ENCODE measurements at places on chromosomes 12 and 14.
A peak's percentile ranks its signal among the peaks of the same experiment; 100 is the strongest.

- DNase-seq, result no peak
Observed at GRCh38 chr12:1865284-1865866, 45.0 kb downstream of the LRTM2 start.

- DNase-seq, result no peak
Observed at GRCh38 chr14:48709277-48709785, 876.8 kb downstream of the RPS29 start.

DNA sequence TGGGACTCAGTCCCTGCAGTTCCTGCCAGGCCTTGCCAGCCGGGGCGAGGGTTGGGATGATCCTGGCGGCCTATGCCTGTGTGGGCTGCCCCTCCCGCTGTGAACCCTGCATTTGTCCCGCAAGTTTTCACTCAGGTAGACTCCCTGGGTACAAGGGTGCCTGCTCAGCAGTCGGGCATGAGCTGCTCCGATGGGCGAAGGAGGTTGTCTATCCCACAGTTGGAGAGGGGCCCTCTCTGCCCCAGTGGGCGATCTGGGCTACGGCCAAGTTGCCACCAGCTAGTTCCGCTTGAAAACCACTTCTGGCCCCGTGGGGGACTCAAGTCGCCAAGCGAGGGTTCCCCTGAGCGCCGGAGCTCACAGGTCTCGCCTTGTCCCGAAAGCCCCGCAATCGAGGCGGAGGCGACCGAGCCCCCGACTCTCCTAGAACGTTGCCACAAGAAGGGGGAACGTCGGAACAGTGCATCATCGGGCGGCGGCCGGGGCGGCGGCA is 365 bp upstream of the TPI1 start:
- no peak for DNase-seq

- DNase-seq, result no peak
Observed at GRCh38 chr14:96852823-96853422, 55.7 kb downstream of the VRK1 start.

GRCh38 chr14:96318836-96319235 is 44.3 kb downstream of the ATG2B start:
- no peak for DNase-seq

- DNase-seq, result no peak
Observed at GRCh38 chr12:46493834-46494181, 121.2 kb upstream of the SLC38A2 start.

DNA sequence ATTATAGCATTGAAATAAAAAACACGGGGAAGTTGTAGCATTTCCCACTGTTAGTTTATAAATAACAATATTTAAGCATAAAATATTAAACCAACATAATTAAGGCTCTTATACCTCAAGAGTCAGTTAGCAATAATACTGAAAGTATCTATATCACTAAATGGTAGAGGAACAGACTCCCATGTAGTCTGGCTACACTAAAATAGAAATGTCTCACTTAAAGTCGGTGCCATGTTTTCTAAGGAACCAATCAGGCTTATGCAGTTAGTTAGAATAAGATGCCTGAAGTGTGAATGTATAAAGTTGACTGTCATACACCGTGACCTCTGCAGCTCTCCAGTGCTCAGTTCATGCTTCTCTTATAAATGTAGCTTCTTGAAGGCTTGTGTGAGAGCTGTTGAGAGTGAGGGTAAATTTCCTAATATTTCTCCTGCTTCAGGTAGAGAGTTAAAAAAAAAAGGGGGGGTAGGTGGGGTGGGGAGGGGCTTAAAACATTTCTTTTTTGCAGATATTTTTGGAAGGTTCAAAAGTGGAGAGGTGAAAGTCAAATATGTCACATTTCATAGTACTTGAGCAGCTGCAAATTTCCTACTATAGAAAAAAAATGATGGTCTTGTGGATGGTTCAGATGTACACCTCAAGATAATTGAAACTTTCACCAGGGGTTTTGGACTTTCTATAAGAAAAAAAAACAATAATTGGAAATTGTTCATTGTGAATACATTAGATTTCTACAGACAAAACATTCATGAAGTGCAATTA is 64.5 kb downstream of the PTCSC3 start:
- no peak for DNase-seq

GRCh38 chr12:42886160-42886559 is 296.6 kb upstream of the PRICKLE1 start:
- DNase-seq, result no peak

- DNase-seq, result no peak
Observed at GRCh38 chr12:99389751-99390150, 257.8 kb upstream of the GARIN6 start.

DNA sequence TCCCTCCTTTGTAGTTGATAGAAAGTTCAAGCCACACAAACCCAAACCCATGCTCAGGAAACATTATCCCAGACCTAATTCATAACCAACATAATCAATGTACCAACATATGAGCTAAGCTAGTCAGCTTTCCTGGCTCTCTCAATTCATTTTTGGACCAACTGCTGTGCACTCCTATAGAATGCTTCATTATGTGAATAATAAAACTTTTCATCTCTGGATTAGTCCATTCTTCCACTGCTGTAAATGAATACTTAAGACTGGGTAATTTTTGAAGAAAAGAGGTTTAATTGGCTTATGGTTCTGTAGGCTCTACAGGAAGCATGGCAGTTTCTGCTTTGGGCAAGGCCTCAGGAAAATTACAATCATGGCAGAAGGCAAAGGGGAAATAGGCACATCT is 651.9 kb downstream of the RERGL start:
- DNase-seq, result no peak

DNA sequence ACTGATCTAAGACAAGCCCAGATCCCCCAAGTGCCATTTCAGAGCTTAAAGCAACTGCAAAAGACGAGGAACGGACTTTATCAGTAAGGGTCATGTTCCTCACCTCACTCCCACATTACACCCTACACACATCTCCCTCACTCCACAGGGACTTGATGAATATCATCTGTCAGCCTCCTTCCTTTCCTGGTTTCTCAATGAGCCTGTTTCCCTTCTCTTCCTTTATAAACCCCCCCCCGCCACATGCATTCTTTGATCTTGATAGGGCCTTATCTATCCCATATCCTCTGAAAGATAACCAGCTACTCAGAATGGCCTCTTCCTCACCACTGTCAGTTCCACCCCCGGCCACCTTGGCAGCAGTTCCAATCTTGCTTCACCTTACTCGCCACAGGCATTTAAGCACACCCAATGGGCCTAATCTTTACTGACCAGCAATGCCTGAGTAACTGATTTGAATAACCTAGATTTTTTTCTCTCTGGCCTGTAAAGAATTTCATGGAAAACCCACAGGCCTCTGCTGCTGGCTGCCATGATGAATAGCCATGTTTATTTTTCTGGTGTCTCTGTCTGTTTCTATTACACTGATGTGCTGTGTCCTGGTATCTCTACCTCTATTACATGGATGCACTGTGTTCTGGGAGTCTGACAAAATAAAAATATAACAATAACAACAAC is 138.7 kb downstream of the PHLDA1 start:
- DNase-seq, result no peak

GRCh38 chr12:105226219-105226618 is 9.8 kb downstream of the APPL2 start:
- peak; percentile 30 for DNase-seq

- no peak for DNase-seq
Observed at GRCh38 chr12:10558789-10559188, 53.1 kb downstream of the EIF2S3B start.

DNA sequence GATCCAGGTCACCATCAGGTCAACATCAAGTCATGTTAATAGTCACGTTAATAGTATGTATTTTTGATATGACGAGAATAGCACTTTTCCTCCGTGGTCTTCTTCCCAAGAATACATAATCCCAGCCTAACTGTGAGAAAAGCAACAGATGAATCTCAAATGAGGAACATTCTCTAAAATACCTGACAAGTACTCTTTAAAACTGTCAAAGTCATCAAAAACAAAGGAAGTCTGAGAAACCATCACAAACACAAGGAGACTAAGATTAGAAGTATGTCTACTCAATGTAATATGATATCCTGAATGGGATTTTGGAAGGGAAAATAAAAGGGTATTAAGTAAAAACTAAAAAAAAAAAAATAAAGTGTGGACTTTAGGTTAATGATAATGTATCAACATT is 36.8 kb upstream of the GLIPR1 start:
- no peak for DNase-seq

DNA sequence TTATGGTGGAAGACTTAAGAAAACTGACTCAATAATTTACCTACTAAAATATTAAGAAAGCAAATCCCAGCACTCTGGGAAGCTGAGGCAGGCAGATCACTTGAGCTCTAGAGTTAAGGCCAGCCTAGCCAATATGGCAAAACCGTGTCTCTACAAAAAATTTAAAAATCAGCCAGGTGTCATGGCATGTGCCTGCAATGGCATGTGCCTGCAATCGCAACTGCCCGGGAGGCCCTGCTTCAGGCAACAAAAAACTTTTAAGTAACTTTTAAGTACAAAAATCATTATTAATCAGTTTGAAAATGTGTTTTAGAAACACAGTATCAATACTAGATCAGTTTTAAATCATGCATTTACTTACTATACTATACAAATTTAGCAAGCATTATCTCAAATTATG is 17.5 kb downstream of the C2CD5 start:
- DNase-seq, result no peak

GRCh38 chr12:53231671-53231920 is 413 bp downstream of the RARG start:
- no peak for DNase-seq

DNA sequence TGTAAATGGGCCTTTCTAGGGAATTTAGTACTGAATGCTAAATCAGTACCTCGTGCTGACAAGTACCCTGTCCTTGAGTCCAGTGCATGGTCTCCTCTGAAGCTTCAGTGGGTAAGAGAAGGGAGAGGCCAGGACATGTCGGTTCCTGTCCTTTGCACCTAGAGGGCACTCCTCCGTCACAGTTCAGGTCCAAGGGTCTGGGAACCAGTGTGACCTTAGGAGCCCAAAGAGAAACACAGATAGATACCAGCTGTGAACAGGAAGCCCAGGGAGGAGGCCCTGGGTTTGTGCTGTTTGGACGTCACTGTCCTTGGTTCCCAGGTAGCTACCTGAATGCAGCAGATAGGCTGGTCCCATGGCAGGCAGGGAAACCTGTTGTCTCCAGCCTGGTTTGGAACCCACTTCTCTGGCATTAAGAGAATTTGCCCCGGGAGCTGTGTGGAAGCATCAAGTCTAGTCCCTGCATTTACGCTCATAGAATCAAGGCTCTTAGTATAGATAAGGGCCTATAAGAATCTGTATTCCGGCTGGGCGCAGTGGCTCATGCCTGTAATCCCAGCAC is 3.9 kb upstream of the FGF23 start:
- no peak for DNase-seq

GRCh38 chr12:78441737-78442453 is 422.7 kb upstream of the SYT1 start:
- DNase-seq, result no peak

DNA sequence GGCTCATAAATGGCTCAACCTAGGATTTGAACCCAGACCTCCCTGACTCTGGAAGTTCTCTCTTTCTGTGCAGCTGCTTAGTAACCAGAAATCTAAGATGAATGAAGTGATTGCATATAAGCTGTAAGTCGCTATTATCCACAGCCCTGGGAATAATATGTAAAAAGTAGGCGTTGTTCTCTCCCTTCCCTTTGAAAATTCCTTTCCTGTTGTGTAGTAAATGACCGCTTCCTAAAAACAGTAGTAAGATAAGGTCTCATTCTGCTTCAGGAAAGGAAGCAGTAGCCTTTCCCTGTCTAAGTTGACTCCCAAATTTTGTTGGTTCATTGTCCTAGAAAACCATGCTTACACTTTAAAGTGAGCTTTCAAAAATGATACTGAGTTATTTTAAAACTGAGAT is 418.3 kb downstream of the EGLN3 start:
- DNase-seq, result no peak

DNA sequence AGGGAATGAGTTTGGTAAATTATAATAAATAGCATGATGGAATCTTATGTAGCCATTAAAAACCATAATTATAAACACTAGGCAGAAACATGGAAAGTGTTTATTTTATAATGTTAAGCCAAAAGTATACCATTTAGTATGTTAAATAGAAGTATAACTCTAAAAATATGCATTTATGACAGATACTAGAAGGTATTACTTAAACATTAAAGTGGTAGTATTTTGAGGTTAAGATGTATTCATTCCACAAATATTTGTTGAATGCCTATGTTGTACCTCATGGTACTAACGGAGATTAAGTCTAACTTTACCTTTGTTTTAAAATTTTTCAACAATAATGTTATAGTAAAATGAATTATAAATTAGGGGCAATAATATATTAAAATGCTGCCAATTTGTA is 24.1 kb downstream of the TTC8 start:
- DNase-seq, result no peak

GRCh38 chr14:74135426-74135825 is 50.7 kb downstream of the LIN52 start:
- DNase-seq, result no peak

- DNase-seq, result no peak
Observed at GRCh38 chr14:60722107-60722356, 2.1 kb downstream of the SIX4 start.

GRCh38 chr12:68170726-68171125 is 11.2 kb upstream of the IFNG start:
- DNase-seq, result no peak

GRCh38 chr12:128531170-128531569 is 264.2 kb downstream of the TMEM132C start:
- no peak for DNase-seq

DNA sequence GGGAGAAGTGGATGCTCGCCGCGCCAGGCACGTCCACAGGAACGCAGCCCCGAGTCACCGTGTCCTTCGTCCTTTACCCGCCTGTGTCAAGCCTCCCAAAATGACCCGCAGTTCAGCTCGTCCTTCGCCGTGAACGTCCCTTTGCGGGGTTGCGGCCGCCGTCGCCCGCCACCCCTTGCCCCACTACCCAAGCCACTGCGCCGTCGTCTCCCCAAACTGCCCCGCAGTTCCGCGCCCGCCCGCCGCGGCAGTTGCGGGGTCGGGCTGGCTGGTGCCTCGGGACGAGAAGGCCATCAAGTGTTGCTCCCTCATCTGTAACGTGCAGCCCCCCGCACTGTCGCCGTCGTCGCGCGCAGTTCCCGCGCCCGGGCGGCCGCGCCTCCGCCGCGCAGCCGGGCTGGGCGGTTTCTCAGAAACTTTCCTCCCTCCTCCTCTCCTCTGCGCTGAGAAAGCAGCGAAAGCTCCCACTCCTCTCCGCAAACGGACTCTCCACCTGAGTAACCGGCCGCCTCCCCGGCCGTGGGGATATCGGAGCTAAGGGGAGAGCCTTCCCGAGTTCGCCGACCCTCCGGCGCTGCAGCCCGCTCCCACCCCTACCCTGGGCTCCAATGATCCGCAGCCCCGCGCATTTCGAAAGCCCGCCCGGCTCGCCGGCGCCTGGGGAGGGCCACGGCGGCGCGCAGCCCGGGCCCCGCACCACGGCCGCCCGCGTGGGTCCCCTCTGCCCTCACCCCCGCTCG is 6.7 kb downstream of the CDKN1B start:
- peak; percentile 65 for DNase-seq

- DNase-seq, result no peak
Observed at GRCh38 chr12:43120150-43120549, 431.9 kb downstream of the ADAMTS20 start.

Data from DND-41 (cell line).